ENCODE measurements at places on chromosomes 11 and 22.

- DNase-seq, result no peak
Observed at GRCh38 chr22:37569009-37569920, 9.0 kb downstream of the CDC42EP1 start.

DNA sequence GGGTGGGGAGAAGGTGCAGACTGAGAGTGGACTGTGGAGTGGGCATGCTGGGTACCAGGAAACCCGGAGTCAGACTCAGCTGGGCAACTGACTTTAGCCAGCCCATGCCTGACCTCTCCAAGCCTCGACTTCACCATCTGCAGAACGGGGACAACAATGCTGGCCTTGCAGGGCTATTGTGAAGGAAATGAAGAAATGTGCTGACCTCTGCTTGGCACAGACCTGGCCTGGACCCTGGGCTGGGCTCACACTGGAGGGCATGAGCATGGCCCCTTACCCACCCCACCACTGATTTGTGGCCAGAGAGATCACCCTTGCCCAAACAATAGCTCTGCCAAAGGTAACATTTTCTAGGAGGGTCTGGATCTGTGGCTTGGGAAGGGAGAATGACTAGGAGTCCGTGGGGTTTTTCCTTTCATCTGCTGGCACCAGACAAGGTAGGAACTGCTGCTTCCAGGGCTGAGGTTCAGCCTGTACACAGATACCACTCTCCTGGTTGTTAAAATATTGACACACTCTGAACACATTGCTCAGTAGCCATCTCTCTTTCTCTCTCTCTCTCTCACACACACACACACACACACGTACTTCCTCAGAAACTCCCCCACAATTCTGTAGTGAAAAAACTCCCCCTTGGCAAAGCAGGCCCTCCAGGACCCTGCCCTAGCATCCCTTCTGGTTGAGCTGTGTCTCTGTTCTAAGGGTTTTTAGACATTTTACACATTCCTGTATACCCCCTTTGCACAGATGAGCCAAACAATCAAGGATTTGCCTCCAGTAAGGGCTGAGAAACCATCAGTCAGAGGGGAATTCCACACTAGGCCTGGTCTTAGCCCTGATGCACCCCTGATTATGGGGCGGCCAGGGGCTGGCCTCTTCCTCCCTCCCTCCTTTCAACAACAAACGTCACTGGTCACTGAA, 1.0 kb downstream of the MOGAT2 start:
- no peak for DNase-seq

GRCh38 chr22:37202716-37203115, 9.6 kb downstream of the SSTR3 start:
- DNase-seq, result no peak

DNA sequence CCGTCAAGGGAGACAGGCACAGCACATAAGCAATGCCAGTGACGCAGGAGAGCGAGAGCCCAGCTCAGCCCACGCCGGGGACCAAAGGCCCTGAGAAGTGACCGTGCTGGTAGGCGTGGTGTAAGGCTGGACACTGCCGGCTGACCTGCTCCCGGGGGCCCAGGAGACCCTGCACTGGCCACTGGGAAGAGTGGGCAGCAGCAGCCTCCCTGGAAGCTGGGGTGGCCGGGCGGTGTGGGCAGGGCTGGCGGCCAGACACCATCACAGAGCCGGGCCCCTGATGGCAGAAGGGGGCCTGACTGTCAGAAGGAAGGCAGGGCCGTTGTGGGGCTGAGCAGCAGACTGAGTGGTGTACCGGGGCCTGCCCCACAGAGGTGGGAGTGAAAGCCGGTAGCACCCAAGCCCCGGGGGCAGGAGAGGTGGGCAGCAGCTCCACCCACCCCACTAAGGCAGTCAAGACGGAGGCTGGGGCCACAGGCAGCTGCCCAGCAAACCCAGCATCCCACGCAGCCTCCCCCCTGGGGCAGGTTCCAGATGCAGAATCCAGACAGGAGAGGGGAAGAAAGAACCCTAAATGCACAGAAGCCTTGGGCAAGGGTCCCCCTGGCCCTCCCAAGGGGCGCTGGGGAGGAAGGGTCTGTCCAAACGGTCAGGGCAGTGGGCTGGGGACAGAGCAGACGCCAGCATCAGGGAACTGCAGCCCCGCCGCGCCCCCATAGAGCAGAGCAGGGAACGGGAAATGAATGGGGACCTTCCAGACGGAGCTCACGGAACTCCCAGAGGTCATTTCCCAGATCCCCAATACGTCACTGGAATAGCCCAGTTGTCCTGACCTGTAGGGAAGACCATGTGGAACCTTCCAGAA, 205.2 kb downstream of the BRD1 start:
- no peak for DNase-seq

- DNase-seq, result no peak
Observed at GRCh38 chr22:30984317-30984716, 15.3 kb downstream of the TUG1 start.

DNA sequence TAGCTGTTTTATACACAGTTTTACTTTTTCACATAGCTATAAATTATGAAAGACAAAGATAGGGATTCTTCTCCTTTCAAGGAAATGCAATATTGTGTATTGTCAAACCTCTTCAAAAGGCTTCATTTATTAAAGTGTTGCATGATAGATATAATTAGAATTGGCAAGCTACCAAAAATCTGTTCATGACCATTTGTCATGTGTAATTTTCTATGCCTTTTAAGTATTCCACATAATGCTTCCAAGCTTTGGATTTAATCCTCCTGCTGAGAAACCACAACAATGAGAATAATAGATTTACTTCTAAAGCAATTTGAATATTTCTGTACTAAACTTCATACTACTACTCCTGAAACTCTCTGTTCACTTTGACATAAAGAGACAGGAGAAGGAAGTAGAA, 403.2 kb upstream of the CCDC179 start:
- DNase-seq, result no peak

DNA sequence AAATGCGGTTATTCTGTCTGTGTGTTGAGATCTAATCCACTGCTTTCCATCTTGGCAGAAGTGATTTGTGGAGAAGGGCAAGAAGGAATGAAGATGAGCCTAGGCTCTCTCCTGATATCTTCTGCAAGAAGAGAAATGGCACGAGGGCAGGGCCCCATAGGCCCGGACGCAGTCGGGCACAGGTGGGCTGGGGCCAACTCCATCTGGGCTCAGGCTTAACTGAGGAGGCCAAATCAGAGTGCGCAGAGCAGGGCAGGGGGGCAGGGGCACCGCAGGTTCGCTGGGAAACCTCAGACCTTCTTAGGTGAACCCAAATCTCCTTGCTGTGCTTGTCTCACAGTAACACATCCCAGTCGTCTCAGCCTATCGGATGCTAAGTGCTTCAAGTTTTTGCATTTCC, 32.8 kb upstream of the BID start:
- DNase-seq, result no peak

GRCh38 chr11:22681281-22681812, 14.9 kb downstream of the GAS2 start:
- DNase-seq, result no peak

DNA sequence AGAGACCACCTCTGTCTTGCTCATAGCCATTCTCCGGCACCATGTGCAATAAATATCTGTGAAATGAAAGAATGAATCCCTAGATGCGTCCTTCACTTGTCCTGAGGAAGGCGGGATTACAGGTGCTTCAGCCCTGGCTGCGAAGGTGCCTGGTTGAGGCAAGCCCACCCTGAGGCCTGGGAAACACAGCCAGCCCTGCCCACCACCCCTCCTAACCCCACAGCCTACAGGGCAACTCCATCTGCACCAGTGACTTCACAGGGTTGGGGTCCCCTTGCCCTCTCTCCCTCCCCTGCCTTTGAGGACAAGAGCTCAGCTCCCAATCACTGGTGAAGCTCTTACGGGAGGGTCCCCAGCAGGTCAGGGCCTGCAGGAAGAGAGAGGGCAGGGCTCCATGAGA, 17.5 kb upstream of the SCGB1A1 start:
- no peak for DNase-seq

GRCh38 chr11:64241491-64242374, 838 bp downstream of the FKBP2 start:
- no peak for DNase-seq

DNA sequence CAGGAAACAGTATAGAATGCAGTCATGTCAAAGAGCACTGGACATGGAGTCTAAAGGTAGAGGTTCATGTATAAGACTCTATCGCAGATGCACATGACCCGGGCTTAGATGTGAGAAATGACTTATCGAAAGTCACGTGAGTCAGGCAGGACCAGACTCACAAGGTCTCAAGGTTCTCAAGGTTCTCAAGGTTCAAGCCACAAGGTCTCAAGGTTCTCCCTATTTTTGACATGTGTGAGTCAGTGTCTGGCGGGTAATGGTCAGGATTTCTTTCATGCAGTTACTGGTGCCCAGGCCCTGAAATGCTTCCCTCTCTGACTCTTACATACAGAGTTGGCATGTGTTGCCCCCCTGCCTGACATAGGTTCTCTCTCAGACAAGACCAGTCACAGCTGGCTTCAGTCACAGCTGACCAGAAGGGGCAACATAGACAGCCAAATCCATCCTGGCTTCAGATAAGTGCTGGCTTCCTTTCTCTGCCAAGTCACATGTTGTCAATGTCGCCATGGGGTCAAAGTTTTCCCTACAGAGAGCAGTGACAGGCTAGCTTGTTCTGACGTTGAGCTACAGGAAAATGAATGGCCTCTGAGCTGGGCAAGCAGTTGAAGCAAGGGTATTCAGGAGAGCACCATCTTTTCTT, 10.1 kb downstream of the CSRP3 start:
- DNase-seq, result no peak

GRCh38 chr11:19793326-19793725, 80.7 kb downstream of the NAV2 start:
- no peak for DNase-seq

- DNase-seq, result no peak
Observed at GRCh38 chr22:29375398-29376076, 12.8 kb downstream of the AP1B1 start.

DNA sequence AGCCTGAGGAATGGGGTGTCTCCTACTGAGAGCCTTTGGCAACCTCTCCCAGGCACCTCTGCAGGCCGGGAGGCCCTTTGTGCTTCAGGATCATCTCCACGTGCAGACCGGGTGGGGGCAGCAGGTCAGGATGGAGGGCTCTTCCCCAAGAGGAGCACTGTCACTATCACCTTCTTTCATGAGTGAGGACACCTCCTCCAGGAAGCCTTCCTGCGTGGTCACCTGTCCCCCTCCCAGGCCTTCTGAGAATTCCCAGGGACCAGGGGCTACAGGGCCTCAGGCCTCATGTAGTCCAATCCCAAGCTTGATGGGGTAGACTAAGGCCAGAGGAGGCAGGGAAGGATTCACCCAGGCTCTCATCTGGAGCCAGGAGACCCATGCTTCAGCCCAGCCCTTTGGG, 57.6 kb downstream of the PDE2A start:
- DNase-seq, result no peak

DNA sequence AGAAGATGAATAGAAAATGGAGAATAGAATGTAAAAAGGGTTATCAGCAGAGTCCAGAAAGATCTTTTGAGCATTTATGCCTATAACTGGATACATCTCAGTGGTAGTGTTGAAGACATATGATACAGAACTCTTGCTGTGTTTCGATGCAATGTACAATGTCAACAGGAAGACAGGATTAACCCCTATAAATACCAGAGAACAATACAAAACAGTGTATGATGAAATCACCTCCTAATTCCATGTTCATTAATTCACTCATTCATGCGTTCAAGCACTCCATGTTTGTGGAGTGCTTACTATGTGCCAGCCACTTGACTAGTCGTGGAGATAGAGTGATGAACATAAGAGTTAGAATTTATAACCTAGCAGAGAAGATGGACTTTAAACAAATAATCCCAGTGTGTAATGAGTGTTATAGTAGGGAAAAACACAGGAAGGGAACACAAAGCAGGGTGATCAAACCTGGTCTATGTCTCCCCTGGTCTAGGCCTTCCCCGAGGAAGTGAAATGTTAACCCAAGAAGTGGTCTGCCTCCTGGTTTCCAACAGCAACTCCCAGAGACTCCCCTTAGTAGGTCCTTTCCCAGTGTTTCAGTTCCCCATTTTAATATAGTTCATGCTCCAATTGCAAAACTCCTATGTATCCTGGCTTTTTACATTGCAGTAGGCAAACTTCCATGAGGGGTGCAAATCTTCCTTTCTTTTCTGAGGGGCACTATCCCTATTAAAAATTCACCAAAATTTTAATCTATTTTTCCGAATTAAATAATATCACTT, 9.1 kb upstream of the SESN3 start:
- no peak for DNase-seq

All from activated CD8-positive, alpha-beta memory T cell treated with anti-CD3 and anti-CD28 coated beads for 24 hours (primary cell).